ENCODE measurements at places on chromosomes 1 and 21.

GRCh38 chr1:160685266-160685665 lies 26.4 kb downstream of the CD48 start:
- no peak for DNase-seq

GRCh38 chr21:46431884-46432488 lies 26.7 kb upstream of the DIP2A start:
- no peak for DNase-seq

- no peak for DNase-seq
These were observed 10.1 kb upstream of the NTPCR start for GRCh38 chr1:232940262-232940661.

DNA sequence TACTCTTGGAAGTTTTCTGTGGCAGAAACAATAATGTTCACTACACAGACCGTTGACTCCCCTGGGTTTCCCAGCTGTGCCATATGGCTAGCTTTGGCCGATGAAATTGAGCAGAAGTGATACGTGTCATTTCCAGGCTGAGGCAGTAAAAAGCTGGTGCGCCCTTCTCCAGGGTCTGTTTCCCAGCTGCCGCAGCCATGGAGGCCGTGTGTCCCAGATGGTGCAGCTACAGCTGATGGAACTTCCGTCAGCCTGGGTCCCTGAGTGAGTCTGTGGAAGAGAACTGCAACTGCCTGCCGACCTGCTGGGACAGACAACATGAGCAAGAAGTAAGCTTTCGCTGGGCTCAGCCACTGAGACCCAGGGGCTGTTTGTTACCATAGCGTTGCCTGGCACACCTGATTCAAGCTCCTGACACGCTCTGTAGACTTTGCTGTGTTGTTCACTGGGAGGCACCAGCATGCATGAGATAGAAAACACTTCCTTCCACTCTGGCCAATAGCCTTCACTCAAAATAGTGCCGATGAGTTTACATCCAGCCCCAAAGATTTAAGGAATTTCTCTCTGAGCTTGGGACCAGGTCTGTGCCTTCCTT lies 116.3 kb upstream of the SLC25A33 start:
- DNase-seq = no peak

DNA sequence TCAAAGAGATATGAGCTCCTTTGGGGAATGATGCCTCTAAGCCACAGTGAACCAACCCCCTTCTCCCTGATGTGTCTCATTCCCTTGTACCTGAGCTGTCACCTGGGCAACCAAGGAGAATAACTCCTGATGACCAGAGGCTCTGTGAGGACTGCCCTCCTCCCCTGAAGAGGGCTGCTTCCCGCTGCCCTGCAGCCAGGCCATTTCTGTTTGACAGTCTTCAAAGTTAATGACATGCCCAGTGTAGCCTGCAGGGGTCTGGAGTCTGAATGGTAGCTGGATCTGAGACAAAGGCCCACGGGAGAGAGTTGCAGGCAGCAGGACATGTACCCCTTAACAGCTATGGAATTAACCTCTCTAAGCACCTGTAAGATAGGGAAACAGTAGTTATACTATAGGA lies 3.4 kb upstream of the SLFNL1 start:
- no peak for DNase-seq

GRCh38 chr1:81174811-81175476 lies 625.8 kb upstream of the ADGRL2 start:
- peak; percentile 34 for DNase-seq

- no peak for DNase-seq
These were observed 33.3 kb upstream of the SUCO start for GRCh38 chr1:172499636-172500141.

DNA sequence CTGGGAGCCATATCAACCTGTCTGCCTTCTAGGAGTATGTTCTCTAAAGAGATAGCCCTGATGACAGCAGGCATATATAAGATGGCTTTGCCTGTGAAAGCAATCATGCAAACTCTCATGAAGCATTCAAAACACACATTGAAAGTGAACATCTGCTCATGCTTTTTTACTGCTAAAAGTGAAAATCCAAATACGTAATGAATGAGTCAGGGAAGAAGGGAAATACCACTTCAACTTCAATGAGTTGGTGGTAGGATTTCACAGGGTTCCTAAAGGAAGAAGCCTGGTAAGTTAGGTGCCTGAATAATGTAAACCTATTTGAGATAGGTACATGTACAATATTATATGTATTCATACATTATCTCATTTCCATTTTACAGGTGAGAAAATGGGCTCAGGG lies 50.5 kb upstream of the SLFNL1 start:
- DNase-seq = no peak

- no peak for DNase-seq
These were observed 60.0 kb upstream of the EPS8L3 start for GRCh38 chr1:109823543-109824348.

GRCh38 chr21:44267655-44268142 lies 6.0 kb upstream of the DNMT3L start:
- no peak for DNase-seq

GRCh38 chr1:36520056-36520455 lies 37.3 kb upstream of the CSF3R start:
- DNase-seq = no peak

- DNase-seq = peak; percentile 56
These were observed 28.3 kb downstream of the GADD45A start for GRCh38 chr1:67713057-67713846.

DNA sequence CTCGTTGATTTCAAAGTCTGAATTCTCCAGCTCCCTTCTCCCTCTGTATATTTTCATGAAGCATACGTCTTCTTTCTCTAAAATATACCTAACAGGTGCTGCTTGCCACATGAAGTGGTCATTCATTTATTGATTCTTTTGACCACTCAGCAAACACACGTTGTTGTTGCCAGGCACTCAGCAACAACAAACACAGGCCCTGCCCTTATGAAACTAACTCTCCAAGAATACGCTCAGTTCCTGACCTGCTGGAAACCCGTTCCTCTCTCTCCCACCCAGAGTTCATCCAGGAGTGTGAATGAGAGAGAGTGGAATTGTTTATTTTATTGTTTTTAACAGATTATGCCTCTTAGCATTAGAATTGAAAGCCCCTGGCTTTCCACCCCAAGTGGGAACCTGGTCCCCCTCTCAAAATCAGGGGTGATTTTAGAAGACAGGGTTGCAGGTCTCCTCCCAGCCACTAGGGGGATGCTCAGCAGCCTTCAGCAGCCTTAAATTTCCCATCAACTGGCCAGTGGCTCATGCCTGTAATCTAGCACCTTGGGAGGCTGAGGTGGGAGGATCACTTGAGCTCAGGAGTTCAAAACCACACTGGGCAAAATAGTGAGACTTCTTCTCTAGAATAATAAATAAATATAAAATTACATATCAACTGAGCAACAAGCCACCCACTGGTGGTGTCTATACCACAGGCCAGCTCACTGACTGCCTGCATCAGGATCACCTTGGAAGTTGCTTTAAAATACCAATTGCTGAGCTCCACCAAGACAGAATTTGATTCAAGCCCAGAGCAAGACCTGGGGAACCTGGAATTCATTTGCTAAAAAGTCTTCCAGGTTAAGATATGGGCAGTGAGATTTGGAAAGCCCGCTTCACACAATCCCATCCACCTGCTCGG lies 181.0 kb upstream of the KLHDC7A start:
- DNase-seq = no peak

DNA sequence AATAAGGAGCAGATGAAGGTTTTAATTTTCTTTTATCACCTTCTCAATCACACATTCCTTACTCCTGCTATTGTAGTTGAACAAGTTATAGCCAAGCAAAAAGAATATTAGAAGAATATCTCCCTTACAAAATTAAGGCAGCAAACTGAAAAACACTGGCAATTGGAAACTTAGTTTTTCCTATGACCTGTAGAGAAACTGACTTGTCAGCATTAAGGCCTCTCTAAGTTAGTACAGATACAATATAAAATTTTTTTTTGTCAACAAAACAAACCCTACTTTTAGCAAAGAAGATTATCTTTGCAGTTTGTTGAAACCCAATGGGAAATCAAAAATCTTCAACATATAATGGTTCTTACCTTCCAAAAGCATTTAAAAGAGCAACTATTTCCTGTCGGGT lies 61.3 kb downstream of the ERO1B start:
- no peak for DNase-seq

DNA sequence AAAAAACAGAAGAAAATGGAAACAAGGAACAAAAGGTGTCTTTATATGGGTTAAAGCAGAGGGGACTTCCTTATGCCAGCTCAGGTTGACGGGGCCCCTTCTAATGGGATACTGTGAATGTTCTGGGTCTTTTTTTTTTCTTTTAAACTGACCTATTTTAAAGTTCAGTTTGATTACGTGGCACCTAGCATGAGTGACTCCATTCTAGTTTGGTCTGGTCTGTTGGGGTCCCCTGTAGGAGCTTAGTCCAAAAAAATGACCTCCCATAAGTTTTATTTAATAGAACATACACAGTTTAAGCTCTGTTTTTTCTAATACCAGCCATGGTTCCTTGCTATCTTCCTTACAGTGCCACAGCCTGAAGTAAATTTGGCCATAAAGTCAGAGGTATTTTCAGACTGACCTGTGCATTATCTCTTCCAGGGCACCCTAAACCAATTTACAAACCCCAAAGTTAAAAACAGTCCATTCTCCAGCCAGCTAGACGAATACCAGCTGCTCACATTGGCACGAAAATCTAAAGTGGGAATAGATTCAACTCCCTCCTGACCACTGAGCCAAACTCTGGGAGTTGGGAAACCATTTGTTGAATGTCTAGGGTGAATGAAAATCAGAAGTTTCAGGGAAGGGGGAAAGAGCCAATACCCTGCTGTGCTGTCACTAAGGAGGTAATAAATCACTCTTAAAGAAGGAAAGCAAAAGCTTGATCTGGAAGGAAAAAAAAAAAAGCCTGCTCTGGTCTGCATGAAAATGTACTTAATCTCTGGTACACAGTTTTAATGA lies 42.4 kb downstream of the AKNAD1 start:
- DNase-seq = peak; percentile 18

DNA sequence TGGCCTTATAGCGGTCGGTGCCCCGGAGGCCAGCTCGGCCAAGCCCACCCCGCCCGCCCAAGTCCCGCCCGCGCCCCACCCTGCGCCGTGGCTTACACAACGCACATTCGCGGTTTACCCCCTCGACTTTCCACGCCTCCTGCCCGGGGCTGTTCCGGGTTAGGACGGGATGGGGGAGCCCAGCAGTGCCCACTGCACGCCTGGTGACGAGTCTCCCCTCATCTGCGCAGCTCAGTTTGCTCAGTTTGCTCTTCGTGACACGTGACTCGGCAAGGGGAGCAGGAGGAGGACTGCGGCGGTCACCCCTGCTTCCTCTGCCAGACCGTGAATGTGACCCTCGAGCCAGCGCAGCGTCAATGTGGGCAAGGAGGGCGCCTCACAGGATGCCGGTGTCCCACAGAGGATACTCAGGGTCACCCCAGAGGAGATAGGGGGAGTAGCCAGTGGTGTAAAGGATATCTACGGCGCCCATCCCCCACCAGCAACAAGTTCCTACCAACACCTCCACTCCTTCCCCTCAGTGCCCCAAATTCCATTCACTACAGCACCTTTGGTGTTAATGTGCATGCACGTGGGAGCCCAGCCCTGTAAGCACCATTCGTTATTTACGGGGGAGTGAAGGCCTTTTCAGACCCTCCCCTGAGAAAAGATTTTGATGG lies 350 bp upstream of the S100A6 start:
- peak; percentile 91 for DNase-seq

GRCh38 chr1:35860696-35861095 lies 22.3 kb upstream of the AGO1 start:
- DNase-seq = no peak

- peak; percentile 24 for DNase-seq
These were observed 118.8 kb upstream of the PALMD start for GRCh38 chr1:99527078-99527477.

GRCh38 chr1:86998727-86999126 lies 84.3 kb downstream of the HS2ST1 start:
- no peak for DNase-seq

GRCh38 chr1:67945733-67946374 lies 104.6 kb downstream of the DIRAS3 start:
- DNase-seq = no peak

GRCh38 chr1:172496678-172497077 lies 36.3 kb upstream of the SUCO start:
- no peak for DNase-seq

DNA sequence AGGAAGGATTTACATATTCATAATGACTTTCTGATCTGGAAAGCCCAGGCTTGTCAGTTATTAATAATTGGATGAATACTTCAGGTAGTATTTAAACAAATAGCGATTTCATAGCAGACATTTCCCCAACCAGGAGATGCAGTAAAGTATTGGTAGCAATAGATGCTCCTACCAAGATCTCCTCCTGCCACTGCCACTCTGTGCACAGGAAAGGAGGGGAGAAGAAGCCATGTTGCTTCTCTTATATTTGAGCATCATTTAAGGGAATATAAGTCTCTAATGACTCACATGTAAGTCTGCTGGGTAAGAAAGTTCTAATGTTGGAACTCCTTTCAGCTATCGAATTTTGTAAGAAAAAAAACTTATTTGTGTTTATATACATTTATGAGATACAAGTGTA lies 420 bp upstream of the IFI16 start:
- no peak for DNase-seq

DNA sequence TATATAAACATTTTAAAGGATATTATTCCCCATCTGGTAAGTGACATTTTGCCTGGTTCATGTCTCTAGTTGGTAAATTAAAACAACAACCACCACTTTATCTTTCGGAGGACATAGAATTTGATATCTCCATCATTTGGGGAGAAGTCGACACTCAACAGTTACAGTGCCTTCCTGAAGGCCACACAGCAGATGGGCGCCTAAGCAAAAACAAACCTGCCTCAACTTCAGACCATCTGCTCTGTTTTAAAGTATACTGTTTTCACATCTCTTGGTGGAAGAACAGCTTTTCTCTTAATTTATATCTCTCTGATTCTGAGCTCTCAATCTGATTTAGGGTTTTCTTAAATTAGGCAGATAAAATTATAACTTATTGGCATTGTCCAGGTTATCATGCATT lies 282.2 kb downstream of the RYR2 start:
- DNase-seq = no peak

DNA sequence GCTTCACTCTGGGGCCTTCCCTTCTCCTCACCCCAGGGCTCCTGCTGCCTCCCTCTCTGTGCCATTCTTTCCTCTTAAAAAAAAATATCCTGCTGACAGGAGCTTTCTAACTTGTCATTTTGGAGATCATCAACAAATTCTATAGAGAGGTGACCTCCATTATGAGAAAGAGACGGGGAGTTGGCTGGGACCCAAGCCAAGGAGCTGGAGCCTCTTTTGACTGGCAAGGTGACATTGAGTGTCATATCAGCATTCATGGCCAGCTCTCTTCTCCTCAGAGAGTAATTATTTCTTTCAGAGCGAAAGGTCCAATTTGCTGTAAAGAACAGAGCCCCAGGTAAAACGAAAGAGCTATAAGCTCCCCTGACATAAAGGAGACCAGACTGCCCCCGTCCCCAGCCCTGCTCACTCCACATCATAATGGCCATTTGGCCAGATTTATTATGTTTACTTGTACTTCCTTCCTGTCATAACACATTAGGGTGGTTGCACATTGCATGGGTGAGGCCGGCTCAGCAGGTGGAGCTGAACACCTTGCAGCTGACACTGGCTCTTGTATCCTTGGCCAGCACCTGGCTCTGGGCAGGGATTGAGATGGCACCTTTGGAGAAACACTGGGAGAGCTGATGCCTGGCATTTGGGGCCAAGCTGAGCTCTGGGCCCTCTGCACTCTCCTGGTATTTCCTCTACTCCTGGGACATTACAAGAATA lies 404.0 kb upstream of the VAMP3 start:
- no peak for DNase-seq

GRCh38 chr1:38746941-38747600 lies 112.5 kb downstream of the RRAGC start:
- no peak for DNase-seq
